ENCODE measurements at places on chromosomes 4 and X.

DNA sequence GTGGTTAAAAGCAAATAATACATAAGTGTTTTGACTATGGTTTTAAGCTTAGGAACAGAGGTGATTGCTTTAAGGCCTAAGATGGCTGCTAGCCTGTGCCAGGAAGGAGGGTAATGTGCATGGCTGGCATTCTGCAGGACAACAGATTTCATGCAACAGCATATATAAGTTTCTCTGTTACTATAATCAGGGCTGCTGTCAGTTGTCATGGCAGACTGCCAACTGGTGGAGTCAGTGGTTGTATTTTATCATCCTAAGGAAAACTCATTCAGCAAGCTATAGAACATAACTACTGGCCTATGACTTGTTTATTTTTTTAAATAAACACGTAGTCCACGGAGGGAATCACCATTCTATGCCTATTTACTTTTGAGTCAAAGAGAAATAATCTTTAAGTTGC lies 77.7 kb upstream of the DCAF8L1 start:
- no peak for DNase-seq

DNA sequence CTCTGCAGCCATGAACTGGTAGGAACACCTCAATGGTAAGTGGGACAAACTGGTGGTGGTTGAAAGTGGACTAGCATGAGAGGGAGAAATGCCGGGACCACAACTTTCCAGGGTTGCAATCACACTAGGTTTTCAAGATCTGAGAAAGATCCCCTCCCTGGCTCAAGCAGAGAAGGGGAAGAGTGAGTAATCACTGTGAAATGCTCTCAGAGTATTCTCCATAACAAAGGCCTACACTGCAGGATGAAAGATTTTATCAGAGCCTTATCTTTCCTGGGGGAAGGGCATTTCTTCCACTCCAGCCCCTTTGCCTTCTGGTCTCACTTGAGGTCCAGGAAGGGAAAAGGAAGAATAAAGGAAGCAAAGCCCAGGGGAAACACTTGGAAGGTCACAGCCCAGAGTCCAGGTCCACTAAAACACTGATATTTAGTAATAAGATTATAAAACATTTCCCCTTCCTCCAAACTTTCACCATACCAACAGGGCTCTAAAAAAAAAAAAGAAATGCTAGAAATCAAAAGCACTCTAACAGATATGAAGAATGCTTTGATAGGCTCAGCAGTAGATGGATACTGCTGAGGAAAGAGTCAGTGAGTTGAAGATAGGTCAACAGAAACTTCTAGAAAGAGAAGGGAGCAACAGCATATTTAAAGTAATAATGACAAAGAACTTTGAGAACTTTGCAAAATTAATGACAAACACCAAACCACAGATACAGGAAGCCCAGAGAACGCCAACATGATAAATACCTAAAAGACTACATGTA lies 95.9 kb downstream of the WDFY3 start:
- peak; percentile 80 for DNase-seq

GRCh38 chrX:52380993-52381392 lies 12.2 kb downstream of the XAGE2 start:
- no peak for DNase-seq

GRCh38 chr4:153258750-153259149 lies 54.5 kb downstream of the TRIM2 start:
- no peak for DNase-seq

DNA sequence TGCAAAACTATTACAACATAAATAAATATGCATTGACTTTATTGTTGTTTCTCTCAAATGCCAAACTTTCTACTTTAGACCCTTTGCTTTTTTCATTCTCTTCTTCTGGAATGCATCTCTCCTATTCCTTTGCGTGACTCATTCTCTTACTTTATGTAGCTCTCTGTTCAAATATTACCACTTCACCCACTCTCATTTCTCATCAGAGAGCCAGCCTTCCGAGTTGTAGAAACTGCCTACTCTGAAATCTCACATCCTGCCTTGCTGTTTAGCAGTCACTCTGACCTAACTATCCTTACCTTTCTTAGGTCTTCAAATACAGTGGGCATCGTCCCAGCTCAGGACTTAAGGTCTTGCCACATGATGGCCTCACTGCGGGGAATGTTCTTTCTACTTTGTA lies 143.5 kb downstream of the GALNTL6 start:
- DNase-seq = peak; percentile 5

DNA sequence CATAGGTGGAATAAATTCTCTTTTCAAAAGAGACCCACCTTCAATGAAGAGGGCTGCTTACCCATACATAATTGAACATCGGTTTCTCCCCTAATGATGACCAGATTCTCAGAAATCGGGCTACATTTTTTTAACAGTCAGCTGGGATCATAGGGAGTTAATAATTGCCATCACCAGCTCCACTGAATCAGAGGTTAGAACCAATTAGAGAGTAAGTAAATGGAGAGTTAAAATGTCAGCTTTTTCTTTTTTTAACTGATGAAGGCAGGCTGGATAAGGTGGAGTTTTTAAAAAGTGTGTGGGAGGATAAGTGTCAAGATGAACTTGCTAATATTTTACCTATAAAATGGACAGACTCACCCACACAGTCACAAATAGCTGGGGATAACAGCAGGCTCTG lies 584.5 kb upstream of the NR3C2 start:
- no peak for DNase-seq

GRCh38 chrX:153821066-153821465 lies 9.3 kb downstream of the PDZD4 start:
- DNase-seq = no peak

GRCh38 chrX:12327836-12328235 lies 189.6 kb downstream of the FRMPD4 start:
- DNase-seq = no peak

- peak; percentile 38 for DNase-seq
These were observed 126.0 kb downstream of the AFAP1 start for GRCh38 chr4:7813674-7814073.

DNA sequence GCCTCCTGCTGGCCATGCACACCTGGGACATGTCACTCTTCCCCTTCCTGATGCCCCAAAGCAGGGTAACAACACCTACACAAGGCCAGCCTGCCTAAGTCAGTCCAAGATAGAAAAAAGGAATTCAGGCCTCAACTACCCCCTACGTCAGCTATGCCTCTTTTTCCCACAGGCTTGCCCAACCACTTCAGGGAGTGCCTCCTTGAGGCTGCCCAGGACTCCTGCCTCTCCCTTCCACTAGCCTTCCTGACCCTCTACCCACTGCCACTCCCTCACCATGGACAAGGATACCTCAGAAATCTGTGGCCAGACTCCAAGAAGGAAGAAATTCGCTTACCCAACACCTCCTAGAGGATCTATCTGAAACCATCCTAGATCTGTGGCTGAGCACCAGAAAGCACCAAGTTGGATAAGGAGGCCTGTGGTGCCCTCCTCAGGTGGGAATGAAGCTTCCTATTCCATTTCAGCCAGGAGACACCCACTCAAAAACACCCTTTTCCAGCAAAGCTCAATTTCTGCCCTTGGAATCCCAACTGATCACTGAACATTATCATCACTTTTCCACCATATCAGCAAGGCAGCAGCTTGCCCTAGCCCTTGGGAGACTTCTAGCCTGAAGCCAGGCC lies 1.8 kb downstream of the KDM5C start:
- DNase-seq = peak; percentile 1
